Left lobe of liver (tissue), 2 donors: ENCODE measurements at places on chromosomes 7 and 10.

DNA sequence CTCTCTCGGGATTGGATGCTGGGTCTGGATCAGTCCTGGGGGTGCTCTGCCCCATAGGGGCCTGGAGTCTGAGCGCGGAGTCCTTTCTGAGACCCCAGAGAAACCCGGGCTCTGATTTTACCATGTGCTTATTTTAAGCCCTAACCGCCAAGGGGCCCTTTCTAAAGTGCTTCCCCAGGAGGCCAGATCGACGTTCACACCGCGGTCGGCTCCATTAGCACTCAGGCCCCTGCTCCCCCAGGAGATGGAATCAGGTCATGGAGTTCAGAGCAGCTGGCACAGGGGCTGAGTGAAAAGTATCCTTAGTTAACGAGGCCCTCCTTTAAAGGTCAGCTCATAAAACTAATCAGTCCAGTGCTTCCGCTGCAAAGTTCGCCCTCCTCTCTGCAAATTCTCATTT, 159.4 kb upstream of the COBL start:
- DNase-seq = no peak

DNA sequence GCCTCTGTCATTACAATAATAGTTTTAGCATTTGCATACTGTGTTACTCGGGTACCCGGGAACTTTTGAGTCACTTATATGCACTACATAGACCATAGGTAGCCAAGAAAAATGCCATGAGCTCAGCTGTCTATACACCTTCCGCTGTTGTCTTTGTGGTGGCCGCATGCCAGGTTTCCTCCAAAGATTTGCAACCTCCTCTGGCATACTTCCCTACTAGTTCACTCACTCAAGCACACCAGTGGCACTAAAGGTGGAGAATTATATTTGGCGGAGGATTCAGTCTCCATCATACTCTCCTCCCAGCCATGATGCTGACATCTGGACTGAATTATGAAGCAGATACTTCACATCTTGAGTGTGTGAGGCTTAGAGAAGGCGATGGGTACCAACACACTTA, 35.6 kb upstream of the GRB10 start:
- peak; percentile 54 for DNase-seq

GRCh38 chr10:132003282-132003924, 21.7 kb upstream of the BNIP3 start:
- DNase-seq = no peak

DNA sequence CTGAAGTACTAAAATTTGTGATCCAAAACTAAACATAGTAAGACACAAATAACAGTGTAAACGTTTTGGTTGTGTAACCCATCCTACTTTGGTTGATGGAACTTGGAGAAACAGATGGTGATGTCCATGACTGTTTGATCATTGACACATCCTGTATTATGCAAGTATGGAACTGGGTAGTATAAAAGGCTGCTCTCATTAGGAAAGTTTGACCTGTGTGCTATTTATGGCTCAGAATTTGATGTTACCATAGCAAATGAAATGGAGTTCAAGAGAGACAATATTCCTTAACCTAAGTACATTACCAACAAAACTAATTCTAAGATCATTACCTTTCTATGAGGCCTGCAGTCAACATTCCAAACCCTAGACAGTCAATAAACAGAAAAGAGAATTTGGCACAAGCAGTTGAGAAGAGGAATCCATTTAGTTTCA, 39.9 kb downstream of the DKK1 start:
- no peak for DNase-seq

- no peak for DNase-seq
Measured at GRCh38 chr7:36147361-36147760, 5.7 kb upstream of the EEPD1 start.
